ENCODE measurements at places on chromosomes 16 and 17.
A peak's percentile ranks its signal among the peaks of the same experiment; 100 is the strongest.

DNA sequence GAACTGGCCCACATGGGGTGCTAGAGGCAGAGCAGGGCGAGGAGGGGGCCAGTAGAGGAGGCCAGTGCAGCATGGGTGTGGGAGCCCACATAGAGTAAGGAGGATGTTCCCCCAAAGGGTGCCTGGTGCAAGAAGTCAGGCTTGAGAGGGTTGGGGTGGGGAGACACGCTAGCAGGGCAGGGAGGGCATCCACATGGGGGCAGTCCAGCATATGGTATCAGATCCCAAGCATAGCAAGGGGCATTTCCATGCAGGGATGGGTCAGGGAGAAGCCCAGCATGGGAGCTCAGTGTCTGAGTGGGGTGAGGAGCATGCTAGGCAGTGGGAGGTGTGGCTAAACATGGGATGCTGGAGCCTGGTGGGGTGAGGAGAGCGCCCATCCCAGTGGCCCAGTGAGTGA is 213.7 kb downstream of the COPRS start:
- no peak overlapping the region for H3K27ac ChIP-seq
- no peak overlapping the region for H3K4me3 ChIP-seq
- H3K27me3 ChIP-seq = no peaks in the 10 kb centered on the region
- DNase-seq = no peak
- H3K36me3 ChIP-seq = no peaks in the 10 kb centered on the region
- no peaks in the 10 kb centered on the region for H3K4me1 ChIP-seq

- no peaks in the 10 kb centered on the region for H3K4me1 ChIP-seq
- no peak for DNase-seq
- no peaks in the 10 kb centered on the region for H3K36me3 ChIP-seq
- H3K4me3 ChIP-seq = no peak overlapping the region
These were observed 99.2 kb downstream of the NTN1 start for GRCh38 chr17:9120471-9120870.

- no peak overlapping the region for H3K4me3 ChIP-seq
- DNase-seq = no peak
- H3K27me3 ChIP-seq = no peaks in the 10 kb centered on the region
- no peaks in the 10 kb centered on the region for H3K36me3 ChIP-seq
- no peaks in the 10 kb centered on the region for H3K4me1 ChIP-seq
These were observed 13.6 kb downstream of the ATPAF2 start for GRCh38 chr17:18025241-18025944.

DNA sequence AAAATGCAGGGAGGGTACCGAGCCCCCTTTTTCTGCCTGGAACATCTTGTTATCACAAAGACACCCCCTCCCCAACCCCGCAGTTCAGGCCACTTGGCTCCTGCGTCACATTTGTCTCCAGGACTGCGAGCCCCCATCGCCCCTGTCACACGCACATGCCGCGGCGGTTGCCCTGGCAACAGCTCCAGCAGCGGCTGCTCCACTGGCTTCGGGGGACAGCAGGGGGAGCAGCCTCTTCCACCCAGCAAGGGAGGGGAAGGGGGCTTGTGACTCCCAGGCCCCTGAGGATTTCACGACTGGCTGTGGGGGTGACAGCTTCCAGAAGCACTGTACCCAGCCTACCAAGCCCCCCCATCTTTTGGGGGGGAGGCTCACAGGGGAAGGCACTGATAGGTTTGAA is 2.6 kb downstream of the BAIAP3 start:
- H3K4me1 ChIP-seq = no peaks in the 10 kb centered on the region
- H3K27me3 ChIP-seq = peaks cover 15% of the 10 kb centered on the region
- no peak for DNase-seq
- H3K36me3 ChIP-seq = no peaks in the 10 kb centered on the region
- H3K4me3 ChIP-seq = no peak overlapping the region
- no peak overlapping the region for H3K27ac ChIP-seq

- no peak overlapping the region for H3K4me3 ChIP-seq
- DNase-seq = no peak
- H3K27me3 ChIP-seq = no peaks in the 10 kb centered on the region
These were observed 22.4 kb downstream of the LITAF start for GRCh38 chr16:11564046-11564926.

- no peaks in the 10 kb centered on the region for H3K36me3 ChIP-seq
- H3K4me1 ChIP-seq = no peaks in the 10 kb centered on the region
- peak overlapping the region; percentile 45 for H3K27ac ChIP-seq
- no peak for DNase-seq
- H3K27me3 ChIP-seq = no peaks in the 10 kb centered on the region
- no peak overlapping the region for H3K4me3 ChIP-seq
These were observed 114.6 kb downstream of the SLC39A11 start for GRCh38 chr17:72977771-72978417.

GRCh38 chr16:1097800-1098199 is 1.8 kb upstream of the C1QTNF8 start:
- peaks cover 4% of the 10 kb centered on the region for H3K27me3 ChIP-seq
- H3K4me3 ChIP-seq = no peak overlapping the region
- H3K4me1 ChIP-seq = no peaks in the 10 kb centered on the region

DNA sequence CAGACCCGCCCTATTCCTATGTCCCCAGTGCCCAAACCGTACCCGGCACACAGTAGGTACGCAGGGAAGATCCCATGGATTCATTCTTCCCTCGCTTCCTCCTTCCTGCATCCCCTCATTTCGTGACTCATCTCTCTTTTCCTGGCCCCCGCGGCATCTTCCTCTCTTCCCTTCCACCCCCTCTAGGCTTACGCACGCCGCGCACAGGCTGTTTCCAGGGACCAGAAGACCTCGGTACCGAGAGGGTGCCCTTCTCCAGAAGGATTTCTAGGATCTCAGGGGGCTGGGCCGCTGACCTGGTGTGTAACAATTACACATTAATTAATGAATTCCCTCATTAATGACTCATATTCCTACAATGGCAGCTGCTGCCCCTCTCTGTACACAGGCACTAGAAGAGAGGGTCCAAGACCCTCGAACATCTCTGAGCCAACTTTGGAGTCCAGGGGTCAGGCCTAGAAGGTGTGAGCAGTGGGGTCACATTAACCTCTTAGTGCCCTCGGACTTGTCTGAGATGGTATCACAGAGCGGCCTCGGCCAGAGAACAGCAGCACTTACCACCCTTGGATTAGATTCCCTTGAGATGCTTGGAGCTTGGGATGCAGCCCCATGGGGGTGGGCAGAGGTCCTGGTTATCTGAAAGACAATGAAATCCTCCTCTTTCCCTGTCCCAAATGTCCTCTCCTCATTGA is 16.8 kb upstream of the PLLP start:
- H3K4me3 ChIP-seq = peak overlapping the region; percentile 30
- no peaks in the 10 kb centered on the region for H3K27me3 ChIP-seq
- DNase-seq = peak; percentile 39

DNA sequence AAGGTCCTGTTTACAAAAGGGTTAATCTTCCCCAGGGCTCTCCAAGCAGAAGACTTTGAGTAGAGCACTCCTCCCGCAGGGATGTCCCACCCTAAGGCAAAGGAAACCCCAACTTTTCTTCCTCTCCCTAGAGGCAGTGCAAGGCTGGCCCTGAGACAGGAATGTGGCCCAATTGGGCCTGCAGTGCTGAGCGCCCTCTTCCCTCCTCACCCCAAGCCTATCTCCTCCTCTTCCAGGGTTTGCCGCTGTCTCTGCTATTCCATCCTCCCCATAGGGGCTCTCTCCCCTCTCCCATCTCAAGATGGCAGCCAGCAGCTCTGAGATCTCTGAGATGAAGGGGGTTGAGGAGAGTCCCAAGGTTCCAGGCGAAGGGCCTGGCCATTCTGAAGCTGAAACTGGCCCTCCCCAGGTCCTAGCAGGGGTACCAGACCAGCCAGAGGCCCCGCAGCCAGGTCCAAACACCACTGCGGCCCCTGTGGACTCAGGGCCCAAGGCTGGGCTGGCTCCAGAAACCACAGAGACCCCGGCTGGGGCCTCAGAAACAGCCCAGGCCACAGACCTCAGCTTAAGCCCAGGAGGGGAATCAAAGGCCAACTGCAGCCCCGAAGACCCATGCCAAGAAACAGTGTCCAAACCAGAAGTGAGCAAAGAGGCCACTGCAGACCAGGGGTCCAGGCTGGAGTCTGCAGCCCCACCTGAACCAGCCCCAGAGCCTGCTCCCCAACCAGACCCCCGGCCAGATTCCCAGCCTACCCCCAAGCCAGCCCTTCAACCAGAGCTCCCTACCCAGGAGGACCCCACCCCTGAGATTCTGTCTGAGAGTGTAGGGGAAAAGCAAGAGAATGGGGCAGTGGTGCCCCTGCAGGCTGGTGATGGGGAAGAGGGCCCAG is 1.0 kb downstream of the PRRT2 start:
- peaks cover 38% of the 10 kb centered on the region for H3K4me1 ChIP-seq
- peak overlapping the region; percentile 96 for H3K27ac ChIP-seq
- no peaks in the 10 kb centered on the region for H3K36me3 ChIP-seq
- no peaks in the 10 kb centered on the region for H3K27me3 ChIP-seq
- no peak for DNase-seq
- peak overlapping the region; percentile 59 for H3K4me3 ChIP-seq

- H3K27me3 ChIP-seq = no peaks in the 10 kb centered on the region
- H3K36me3 ChIP-seq = no peaks in the 10 kb centered on the region
- no peak overlapping the region for H3K4me3 ChIP-seq
- peak overlapping the region; percentile 88 for H3K27ac ChIP-seq
- peaks cover 18% of the 10 kb centered on the region for H3K4me1 ChIP-seq
- DNase-seq = peak; percentile 94
These were observed 2.5 kb upstream of the CCL2 start for GRCh38 chr17:34252444-34253138.

- H3K27me3 ChIP-seq = no peaks in the 10 kb centered on the region
- H3K36me3 ChIP-seq = no peaks in the 10 kb centered on the region
- no peak overlapping the region for H3K27ac ChIP-seq
- no peak for DNase-seq
- H3K4me3 ChIP-seq = no peak overlapping the region
These were observed 54.0 kb downstream of the PARN start for GRCh38 chr16:14576069-14576468.
